ENCODE measurements at places on chromosomes 7 and 10.

DNA sequence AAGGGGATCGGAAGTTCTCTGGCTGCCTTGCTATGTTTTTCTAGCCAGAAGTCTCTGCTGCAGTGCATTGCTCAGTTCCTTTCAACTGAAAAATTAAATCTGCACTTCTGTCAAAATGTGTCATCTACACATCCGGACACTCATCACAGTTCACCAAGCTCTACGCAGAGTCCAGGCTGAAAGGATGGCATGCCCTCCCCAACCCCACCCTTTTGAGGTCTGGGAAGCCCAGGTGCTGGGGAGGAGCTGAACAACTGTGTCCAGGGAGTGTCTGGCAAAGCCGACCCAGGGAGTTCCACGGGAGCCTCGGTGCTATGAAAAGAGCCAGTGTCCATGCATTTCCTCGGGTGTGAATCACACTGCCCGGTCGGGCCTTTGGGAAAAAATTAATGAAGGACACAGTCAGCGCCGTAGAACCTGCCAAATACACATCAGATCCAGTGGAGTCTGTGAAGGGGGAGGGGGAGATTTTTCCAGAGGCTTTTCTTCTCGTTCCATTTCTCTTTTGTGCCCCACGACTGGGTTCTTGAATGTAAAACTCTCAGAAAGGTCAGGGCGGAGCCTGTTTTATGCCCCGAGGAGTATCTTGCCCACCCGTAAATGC lies 757 bp upstream of the PALS2 start:
- no peak for DNase-seq

DNA sequence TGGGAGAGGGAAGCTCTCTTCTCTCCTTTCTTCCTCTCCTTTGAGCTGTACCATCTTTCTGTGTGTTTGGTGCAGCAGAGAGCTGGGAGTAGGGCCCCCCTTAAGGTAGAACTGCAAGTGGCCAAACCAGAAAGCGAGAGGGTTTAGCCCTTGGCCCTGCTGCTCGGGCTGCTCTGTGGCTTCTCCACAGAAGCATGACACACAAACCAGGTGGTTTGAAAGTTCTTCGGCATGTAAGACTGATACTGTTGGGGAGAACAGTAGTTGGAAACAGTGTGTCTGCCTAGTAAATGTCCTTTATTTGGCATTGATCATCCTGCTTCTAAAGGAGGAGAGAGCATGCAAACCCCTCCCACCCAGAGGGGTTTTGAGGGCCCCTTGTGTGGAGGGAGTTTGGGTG lies 277.8 kb downstream of the CELF2 start:
- DNase-seq = no peak

DNA sequence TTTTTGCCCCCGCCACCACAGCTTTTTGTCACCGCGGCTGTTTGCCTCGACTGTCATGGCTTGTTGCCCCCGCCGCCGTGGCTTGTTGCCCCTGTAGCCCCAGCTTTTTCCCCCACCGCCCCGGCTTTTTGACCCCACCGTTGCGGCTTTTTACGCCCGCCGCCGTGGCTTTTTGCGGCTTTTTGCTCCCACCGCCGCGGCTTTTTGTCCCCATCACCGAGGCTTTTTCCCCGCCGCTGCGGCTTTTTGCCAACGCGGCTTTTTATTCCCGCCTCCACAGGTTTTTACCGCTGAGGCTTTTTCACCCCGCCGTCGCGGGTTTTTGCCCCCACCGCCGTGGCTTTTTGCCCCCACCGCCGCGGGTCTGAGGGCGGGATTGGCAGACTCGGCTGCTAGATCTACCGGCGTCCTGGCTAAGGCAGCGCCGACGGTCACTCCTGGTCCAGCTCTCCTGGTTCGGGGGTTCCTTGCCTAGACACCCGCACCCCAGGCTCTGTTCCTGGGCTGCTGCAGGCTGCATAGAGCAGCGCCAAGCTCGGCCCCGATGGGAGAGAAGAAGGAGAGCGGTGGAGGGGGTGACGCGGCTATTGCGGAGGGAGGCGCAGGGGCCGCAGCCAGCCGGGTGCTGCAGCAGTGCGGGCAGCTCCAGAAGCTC lies 637.7 kb downstream of the ZNF716 start:
- no peak for DNase-seq

DNA sequence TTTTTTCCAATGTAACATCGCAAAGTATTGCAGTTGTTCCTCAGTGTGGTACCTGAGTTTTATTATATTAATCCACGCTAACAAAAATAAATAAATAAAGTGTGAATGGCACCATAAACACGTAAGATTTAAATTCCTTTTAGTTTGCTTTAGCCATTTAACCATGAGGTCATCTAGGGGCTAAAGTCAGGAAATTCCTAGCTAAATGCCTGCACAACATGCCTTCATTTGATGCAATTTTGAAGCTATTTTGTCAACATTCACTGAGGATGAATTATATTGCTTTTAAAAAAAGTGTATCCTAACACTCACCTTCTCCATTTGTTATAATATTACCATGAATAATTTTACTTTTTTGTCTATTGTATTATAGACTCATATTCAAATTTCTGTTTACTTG lies 714.4 kb downstream of the GATA3 start:
- no peak for DNase-seq

DNA sequence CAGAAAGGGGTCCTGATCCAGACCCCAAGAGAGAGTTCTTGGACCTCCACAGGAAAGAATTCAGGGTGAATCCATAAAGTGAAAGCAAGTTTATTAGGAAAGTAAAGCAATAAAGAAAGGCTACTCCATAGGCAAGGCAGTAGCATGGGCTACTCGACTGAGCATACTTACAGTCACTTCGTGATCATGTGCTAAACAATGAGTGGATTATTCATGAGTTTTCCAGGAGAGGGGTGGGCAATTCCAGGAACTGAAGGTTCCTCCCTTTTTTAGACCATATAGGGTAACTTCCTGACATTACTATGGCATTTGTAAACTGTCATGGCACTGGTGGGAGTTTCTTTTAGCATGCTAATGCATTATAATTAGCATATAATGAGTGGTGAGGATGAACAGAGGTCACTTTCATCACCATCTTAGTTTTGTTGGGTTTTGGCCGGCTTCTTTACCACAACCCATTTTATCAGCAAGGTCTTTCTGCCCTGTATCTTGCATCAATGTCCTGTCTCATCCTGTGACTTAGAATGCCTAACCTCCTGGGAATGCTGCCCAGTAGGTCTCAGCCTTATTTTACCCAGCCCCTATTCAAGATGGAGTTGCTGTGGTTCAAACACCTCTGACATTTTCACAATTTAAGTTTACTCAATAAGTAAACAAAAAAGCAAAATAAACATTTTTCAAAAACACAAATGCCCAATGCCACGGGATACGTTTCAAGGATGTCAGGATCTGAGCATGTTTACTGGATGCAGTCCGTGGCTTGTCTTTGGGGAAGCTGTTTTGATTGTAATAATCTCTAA lies 37.0 kb downstream of the ALOX5 start:
- DNase-seq = no peak

GRCh38 chr10:84184517-84184916 lies 9.8 kb upstream of the CDHR1 start:
- no peak for DNase-seq

DNA sequence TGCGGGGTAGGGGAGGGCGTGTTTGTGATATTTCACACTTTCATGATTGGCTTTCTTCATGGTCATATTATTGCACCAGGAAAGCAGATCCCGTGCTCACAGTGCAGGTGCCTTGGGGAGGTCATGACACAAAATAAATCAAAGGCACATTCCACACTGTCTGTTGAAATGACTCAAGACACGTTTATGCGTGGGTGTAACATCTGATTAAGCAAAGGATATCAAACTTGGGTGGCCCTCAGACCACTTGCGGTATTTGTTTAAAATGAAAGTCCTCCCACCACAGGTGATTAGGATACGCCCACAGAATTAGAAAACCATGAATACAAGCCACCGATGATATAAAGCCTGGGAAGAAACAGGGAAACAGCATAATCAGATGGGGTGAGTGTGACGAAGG lies 51.1 kb downstream of the SVIL start:
- DNase-seq = no peak

DNA sequence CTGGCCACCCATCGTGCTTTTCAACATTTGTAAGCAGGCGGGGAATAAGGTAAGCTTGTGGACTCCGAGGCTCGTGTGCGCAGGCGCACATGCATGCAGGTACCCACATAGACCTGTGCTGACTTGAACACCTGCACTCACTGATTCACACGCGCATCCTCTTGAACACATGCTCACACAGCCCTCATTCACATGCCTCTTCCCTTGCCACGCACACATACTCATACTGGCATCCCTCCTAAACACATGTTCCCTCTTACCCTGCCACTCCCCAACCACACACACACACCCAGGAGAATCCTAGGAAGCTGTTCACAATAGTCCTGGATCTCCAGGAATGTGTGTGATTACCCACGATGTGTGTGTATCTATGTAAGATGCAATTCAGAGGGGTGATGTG lies 44.1 kb upstream of the LBX1 start:
- no peak for DNase-seq

- no peak for DNase-seq
Measured at GRCh38 chr7:51824050-51824449, 507.4 kb upstream of the COBL start.

DNA sequence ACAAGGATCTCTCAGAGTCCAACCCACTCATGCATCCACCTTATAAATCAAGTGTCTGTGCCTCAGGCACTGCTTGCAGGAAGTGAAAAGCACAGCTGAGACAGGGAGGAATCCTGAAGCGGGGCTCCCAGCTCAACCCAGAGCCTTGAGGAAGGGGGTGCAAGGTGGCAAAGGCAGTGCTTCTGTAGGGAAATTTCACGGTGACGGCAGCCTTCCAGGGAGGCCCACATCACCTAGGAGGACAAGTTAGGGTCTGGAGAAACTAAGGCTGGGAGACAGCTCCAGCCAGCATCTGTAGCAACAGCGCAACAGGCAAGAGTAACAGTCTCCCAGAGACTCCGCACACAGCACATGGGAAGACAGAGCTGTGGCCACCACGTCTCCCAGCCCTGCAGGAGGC lies 2.7 kb downstream of the AOC1 start:
- no peak for DNase-seq

DNA sequence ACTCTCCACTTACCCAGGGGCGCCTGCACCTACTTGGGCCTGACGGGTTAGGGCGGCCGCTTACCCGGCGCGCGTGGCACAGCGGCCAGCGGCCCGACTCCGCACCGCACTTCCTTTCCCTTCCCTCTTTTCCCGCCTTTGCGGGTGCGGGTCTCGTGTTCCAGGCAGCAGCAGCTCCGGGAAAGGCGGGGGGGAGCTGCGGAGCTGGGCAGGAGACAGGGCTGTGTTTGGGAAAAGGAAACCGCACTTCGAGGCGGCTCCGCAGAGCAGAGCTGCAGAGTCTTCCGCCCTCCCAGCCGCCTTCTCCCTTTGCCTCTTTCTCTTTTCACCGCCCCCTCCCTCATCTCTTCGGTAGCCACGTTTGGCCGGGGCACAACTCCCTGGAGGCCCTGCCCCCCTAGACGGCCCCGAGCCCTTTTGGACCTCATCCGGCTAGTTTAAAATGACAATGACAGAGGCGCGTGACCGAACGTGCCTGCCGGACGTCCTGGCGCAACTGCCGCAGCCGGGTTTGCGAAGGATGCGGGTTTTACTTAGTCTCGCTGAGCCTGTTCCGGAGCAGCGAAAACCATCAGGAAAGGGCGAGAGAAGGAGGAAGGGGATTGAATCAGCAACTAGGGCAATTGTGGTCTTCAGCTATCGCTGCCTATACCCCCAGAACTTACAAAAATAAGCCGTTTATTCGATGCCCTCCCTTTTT lies 7.9 kb upstream of the PAX2 start:
- DNase-seq = no peak

DNA sequence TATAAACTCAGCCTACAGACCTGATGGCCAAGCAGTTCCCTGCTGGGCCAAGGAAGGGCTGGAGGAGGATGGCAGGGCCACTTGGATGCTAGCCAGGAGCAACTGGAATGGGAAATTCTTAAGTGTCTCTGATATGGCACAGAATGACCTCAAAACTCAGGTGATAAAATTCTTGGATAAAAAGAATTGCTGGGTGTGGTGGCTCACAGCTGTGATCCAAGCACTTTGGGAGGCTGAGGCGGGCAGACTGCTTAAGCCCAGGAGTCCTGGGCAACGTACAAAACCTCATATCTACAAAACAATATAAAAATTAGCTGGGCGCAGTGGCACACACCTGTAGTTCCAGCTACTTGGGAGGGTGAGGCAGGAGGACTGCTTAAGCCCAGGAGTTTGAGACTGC lies 14.0 kb upstream of the PKD1L1 start:
- no peak for DNase-seq

- no peak for DNase-seq
Measured at GRCh38 chr7:126605553-126605952, 647.2 kb downstream of the GRM8 start.

DNA sequence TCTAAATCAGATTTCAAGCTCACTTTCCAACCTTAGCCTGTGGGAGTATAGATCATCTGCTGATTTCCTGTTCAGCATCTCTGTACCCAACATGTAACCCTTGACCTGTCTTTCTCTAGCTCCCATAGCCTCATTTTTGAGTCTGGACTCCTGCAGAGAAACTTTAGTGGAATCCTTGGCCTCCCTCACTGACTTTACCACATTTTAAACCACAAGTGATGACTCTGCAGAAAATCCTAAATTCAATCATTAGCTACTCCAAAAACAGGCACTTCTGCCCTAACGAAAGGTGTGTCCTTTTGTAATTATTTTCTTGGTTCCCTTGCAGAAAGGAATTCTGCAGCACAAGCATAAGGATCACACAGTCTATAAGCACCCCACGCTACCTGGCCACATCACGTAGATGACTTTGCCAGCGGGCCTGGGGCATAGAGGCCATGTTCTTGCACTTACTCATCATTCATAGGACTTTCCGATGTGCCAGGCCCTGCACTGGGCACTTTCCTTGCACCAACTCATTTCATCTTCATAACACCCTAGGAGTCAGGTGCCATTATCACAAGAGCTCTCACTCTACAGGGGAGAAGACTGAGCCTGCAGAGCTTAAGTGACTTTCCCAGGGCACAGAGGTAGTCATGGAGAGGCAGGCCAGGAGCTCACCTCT lies 57.2 kb upstream of the OPALIN start:
- DNase-seq = no peak

DNA sequence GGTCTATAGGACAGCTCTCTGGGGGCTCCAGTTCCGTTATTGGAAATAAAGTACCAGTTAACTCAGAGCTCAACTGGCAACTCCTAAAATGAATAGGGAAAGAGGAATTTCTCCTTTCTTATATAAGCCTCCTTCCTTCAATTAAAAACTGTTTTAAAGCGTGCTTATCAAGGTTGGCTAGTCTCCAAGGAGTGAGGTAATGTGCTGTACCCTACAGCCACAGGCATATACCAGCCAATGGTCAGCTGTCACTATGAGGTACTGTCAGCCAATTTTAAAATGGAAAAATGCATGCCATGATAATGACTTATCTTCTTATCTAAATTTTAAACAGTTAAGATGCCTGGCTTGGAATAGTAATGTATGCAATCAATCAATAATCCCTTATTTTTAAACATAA lies 76.2 kb downstream of the PLCE1 start:
- no peak for DNase-seq

- no peak for DNase-seq
Measured at GRCh38 chr10:71285180-71285545, 33.9 kb upstream of the SLC29A3 start.

DNA sequence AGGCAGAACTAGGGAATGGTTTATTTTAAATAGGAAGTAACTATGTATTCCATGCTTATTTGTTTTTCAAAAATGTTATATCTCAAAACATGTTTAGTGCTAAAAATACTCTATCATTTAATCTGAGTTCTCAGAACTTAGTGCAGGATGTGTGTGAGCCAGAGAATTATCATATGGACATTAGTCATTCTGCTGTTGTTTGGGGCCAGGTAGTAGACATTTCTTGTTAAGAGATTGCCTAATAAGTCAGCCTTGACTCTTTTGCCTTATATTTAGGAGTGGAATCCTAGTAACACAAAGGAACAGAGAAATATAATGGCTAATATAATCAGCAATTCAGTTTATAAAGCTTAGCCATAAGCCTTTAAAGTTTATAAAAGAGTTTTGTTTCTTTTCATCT lies 149.8 kb downstream of the CCSER2 start:
- no peak for DNase-seq

All from caudate nucleus (tissue), 63 donors.